ENCODE measurements at places on chromosomes 13 and 19. TPM values are rescaled to one million over a fixed set of nuclear protein-coding genes. Genes with fewer than 3 reads are reported as not detected.

CDADC1 gene
- 2.3 TPM for total RNA-seq

ZAR1L gene
- total RNA-seq = not detected

GNA15 gene
- not detected for total RNA-seq

PRDX2 gene
- 379 TPM for total RNA-seq

CNN1 gene
- 5.5 TPM for total RNA-seq

TNFRSF19 gene
- total RNA-seq = 94.1 TPM

HSPB6 gene
- 41.2 TPM for total RNA-seq

LPAR2 gene
- total RNA-seq = 2.3 TPM

HIPK4 gene
- total RNA-seq = not detected

ZNF724 gene
- total RNA-seq = 1.8 TPM

CAMSAP3 gene
- total RNA-seq = not detected

RHPN2 gene
- total RNA-seq = 2.6 TPM

CRB3 gene
- not detected for total RNA-seq

RAB3D gene
- 9.0 TPM for total RNA-seq

SIGLEC5 gene
- not detected for total RNA-seq

VSTM1 gene
- total RNA-seq = not detected

AZU1 gene
- total RNA-seq = not detected

CEACAM20 gene
- not detected for total RNA-seq

LENG9 gene
- 8.7 TPM for total RNA-seq

ZNF723 gene
- total RNA-seq = not detected

KCNC3 gene
- total RNA-seq = not detected

ZNF829 gene
- 1.9 TPM for total RNA-seq

All from myometrial cell (primary cell).